ENCODE measurements at places on chromosomes 3 and 15.
A peak's percentile ranks its signal among the peaks of the same experiment; 100 is the strongest.

DNA sequence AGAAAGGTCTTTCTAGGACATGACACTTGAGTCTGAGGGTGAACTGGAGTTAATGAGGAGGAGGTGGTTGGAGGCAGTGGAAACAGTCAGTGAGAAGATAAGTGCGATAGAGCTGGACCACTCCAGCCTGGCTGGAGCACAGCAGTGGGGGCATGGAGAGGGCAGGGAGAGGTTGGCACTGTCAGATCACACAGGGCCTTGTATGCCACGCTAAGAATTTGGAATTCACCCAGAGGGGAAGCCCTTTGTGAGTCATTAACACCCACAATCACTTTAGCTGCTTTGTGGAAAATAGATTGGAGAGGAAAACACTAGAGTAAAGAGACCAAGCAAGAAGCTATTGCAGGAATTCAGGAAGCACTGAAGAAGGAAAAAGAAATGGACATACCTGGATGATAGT is 83.3 kb downstream of the ZNF621 start:
- no peak for DNase-seq

DNA sequence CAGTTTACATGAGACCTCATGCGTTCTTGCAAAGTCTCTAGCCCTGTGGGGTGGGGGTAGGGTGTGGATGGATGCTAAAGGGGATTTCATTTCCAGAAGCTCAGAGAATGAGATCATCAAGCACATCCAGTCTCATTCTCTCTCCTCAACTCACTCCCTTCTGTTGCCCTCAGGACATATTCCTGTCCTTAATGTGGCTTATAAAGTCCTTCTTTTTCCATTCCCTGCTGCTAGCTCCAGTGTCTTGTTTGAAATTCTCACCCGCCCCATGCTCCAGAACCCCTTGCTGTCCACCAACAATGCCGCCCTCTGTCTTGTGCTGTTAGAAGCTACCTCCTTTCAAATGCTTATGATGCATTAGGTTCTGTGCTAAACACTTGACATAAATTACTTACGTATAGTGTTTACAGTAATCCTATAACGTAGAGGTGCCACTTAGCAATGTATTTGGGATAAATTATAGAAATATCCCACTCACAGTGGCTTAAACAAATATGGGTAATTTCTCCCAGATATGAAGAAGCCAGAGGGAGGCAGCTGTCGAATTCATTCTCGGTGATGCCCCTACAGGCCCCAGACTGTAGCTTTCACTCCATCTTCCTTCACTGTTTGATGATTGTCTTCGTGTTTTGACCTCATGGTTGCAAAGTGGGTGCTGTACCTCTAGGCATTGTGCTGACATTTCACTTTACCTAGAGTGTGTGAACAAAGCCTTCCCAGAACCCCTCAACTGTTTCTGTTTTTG is 273.1 kb upstream of the TBL1XR1 start:
- no peak for DNase-seq

DNA sequence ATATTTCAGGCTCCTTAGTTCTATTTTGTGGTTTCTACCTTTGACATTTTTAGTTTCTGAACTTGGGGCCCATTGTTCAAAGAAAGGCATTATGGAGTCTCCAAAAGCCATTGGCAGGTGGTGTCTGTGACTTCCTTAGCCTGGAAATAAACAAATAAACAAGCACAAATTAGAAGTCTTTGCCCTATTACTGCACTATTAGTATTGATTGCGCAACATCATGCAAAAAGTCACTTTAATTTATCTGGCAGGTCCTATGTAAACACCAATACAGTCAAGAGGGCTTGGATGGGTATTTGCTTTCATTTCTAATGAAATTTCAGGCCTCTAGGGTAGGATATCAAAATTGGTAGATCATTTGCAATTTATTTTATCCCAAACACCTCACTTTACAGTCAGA is 85.6 kb downstream of the LPP start:
- DNase-seq = peak; percentile 29

DNA sequence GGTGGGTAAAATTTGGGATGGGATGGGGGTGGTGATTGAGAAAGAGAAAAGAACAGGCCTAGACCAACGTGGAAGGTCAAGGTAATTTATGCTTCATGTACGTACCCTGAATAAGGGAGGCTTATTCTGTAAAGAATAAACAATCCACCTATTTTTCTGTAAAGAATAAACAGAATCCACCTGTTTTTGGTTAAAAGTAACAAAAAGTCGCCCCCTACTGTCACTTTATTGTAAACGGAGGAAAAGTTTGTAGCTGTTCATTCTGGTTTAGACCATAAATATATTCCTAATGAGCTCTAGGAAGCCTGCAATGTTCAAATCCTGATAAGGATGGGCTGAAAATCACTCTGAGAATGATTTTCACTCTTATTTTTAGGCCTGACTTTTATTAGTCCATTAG is 23.5 kb upstream of the SQOR start:
- DNase-seq = peak; percentile 42

- no peak for DNase-seq
These were observed 223.4 kb downstream of the SNRPN start for GRCh38 chr15:25177955-25178801.

DNA sequence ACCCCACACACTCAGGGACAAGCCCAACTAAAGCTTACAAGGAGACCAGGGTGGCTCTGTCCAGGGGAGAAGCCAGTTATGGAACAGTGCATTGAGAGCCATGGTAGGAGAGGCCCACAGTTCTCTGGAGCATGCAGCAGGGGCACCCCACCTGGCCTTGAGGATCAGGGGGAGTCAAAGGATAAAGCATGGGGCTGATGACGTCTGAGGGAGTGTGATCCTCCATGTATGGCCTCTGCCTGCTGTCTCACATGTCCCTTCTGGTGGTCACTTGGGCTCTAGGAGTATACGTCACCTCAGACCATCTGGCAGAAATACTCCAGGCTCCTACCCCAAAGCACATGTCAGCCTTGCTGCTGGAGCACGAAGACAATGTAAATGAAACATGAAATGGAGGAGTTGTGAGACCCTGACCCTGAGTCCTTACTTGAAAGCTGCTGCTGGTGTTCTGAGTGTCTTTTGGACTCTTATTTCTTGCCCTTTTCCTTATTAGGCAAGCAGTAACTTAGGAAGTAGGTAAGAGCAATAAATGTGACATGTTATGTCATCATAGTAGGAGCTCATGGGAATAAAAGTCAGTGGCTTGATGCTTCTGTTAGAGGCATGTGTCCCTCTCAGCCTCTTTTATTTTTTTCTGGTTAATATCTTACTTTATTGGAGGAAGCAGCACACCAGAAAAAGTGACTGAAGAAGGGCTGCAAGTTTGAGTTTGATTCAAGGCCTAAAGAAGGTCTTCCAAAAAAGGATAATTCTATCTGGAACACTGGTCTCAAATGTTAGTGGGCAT is 15.5 kb downstream of the SRPRB start:
- no peak for DNase-seq

GRCh38 chr3:1908651-1909445 is 189.8 kb upstream of the CNTN4 start:
- DNase-seq = no peak

DNA sequence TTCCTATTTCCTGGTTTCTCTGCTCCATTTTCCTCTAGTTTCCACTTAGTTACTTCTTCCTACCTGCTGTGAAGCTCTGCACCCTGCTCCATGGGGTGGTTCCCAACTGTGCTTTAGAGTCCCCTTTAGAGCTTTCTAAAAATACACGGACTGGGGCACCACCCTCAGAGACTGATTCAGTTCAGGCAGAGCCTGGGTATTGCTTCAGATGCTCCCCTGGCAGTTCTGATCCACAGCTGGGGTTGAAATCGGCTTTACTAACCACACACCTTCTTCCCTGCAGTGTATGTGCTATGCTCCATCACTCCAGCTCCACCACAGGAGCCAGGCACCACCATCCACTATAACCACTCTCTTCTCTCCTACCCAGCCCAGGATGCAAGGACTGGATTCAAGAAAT is 12.6 kb downstream of the ANP32A start:
- no peak for DNase-seq

Measured in germinal center (tissue), 1 donor.